ENCODE measurements at places on chromosomes 3 and 15.

- peak; percentile 72 for DNase-seq
Measured at GRCh38 chr15:55168350-55168974, 28.3 kb downstream of the RSL24D1 start.

GRCh38 chr3:57627976-57628375 lies 30.8 kb upstream of the ARF4 start:
- DNase-seq: no peak

DNA sequence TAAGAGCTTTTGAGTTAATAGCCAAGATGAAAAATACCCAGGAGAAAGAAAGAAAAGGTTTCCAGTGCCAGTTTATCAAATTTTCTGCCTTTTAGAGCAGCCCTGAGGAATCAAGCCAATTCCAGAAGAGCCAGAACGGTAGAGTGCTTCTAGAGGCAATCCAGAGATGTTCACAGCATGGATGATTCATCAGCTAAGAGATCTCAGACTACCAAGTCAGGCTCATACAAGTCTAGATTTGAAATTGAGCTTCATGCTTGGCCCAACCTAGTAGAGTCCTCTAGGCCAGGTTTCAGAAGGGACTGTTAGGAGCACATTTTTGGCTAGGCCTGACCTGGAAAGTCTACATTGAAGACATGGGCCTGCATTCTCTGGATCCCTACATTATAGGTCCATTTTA lies 15.5 kb downstream of the WDR48 start:
- DNase-seq: no peak

- peak; percentile 65 for DNase-seq
Measured at GRCh38 chr15:78061963-78062427, 15.5 kb downstream of the TBC1D2B start.

- DNase-seq: no peak
Measured at GRCh38 chr3:126834596-126835471, 130.8 kb downstream of the CHCHD6 start.

GRCh38 chr15:95972041-95972553 lies 358.4 kb upstream of the NR2F2 start:
- no peak for DNase-seq

- no peak for DNase-seq
Measured at GRCh38 chr3:185164428-185165217, 11.8 kb upstream of the C3orf70 start.

DNA sequence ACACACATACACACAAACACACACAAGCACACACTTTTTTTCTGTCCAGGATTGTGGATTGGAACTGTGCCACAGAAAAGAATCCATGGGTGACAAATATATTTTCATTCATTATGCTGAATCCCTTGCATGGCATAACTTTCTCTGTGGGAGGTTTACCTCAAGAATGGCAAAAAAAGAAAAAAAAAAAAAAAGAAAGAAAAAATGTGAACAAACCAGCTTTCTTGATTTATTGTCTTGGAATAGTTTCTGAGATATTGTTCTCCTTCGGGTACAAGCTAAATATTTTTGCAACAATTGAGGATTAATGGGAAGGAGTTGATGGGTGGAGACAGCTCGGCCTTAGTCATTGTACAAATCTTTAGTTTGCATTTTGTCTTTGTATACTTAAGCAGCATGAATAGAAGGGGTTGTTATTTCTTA lies 153.1 kb downstream of the GMNC start:
- DNase-seq: no peak

- DNase-seq: no peak
Measured at GRCh38 chr3:112010636-112011035, 11.9 kb downstream of the TAGLN3 start.

DNA sequence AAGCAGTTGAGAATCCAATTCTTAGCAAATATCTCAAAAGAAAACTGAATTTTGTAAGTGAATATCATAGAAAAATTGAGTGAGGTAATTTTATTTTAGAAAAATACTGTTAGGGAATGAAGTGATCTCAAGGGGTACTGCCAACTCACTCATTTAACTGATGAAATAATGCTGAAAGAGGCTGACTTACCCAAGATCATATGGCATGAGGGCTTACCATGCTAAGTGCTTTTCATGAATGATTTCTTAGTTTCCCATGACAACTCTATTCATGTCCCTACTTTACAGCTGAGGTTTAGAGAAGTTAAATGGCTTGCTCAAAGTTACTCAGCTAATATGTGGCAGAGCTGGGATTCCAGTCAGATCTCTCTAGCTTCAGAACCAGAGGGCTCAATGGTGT lies 30.6 kb downstream of the CCDC14 start:
- DNase-seq: no peak
